Caki2 (cell line): ENCODE measurements at places on chromosomes 3 and 15. TPM values are rescaled to one million over a fixed set of nuclear protein-coding genes. Genes with fewer than 3 reads are reported as not detected.
A peak's percentile ranks its signal among the peaks of the same experiment; 100 is the strongest.

DNA sequence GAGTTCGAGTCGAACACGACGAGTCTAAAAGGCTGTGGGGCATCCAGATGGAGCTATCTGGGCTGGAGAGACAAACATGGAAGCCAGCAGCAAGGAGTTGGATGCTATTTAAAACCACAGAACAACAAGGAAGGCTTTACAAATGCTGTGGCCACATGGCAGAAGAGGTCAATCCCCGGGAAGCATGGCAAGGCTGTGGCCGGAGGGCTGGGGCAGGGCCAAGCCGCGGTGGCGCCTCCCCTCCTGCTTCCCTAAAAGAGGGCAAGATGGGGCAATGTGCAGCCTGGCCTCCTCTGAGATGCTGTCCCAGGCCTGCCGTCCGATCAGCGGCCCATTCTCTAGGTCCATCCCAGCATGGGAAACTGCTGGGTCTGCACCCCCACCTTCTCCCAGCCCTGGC lies 139.1 kb downstream of the SRGAP3 start:
- DNase-seq = no peak

DNA sequence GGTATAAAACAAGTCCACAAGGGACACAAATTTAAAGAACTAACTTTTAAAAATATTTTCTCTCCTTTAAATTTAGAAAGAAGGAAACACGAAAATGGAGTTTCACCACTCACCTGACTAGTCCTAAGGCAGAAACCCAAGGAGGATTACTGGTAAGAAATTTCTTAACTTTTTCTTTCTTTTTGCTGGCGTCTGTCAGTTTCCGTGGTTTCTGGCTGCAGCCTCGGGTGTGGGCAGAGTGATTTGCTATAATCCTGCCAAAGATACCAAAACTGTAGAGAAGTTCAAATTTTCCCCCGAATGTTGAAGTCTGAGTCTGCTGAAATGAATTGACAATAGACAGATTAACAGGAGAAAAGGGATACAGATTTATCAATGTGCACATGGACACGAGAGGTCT lies 843.6 kb upstream of the ALCAM start:
- DNase-seq = no peak

The SLC24A5 gene
- not detected in 2 replicates for total RNA-seq

The VILL gene
- total RNA-seq = 0.84 and 1.2 TPM in 2 replicates

DNA sequence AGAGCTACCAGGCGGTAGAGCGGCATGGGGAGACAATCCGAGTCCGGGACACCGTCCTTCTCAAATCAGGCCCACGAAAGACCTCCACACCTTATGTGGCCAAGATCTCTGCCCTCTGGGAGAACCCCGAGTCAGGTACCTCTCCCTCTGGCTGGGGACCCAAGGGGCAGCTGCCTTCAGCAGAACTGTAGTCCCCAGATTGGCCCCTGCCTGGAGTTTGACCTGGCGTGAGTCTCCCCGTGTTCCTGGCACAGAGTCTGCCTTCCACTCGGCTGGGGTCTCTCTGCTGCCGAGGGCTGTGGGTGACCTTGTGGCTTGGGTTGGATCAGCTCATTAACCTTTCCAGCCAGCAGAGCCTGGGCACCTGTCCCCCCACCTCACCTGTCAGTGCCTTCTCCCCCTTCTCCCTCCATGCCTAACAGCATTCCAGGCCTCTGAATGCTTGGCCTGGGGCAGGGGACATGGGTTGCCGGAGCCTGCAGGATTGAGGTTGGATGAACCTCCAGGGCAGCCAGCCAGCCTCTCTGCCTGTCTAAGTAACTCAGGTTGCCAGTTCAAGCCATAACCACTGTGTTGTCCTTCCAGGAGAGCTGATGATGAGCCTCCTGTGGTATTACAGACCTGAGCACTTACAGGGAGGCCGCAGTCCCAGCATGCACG lies 6.8 kb upstream of the CHST14 start:
- DNase-seq = no peak

GRCh38 chr15:48596415-48596814 lies 49.1 kb downstream of the FBN1 start:
- DNase-seq = no peak

- no peak for DNase-seq
Measured at GRCh38 chr3:47772788-47773187, 8.9 kb downstream of the SMARCC1 start.

The TIPARP gene
- total RNA-seq = 14.3 and 16.5 TPM in 2 replicates

DNA sequence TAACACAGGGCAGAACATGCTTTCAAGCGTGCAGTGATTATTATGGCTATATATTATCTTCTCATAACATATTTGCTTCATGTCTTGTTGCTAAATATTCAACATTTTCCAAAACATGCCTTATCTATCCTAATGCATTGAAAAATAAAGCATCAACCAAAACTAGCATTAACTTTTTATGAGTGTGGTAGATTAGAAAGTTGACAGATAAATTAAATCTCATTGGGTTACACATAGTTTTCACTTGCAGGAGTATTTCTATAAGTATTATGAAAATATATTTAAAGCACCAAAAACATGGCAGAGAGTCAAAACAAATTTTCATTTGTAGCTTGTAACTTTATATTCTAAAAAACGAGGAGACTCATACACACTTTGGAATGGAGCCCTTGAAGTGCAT lies 141.5 kb downstream of the CADM2 start:
- DNase-seq = no peak

- no peak for DNase-seq
Measured at GRCh38 chr15:25088261-25088790, 133.5 kb downstream of the SNRPN start.

GRCh38 chr15:47711655-47712054 lies 5.7 kb upstream of the SEMA6D start:
- no peak for DNase-seq

DNA sequence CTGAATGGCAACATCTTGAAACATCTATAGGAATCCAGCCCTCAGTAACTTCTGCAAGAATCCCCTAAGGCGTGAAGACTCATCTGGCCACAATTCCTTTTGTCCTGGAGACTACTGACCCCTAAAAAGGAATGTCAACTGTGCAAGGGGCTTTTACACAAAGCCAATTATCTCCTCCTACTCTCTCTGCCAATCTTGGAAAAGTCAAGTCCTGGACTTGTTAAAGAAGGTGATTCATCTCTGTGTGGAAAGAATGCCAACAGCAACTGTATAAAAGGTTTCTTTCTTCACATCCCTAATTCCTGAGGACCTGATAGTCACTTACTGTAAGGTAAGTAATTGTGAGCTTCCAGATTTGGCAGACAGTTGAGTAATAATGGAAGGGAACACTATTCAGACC lies 22.3 kb downstream of the THRB start:
- DNase-seq = peak; percentile 68

The CCDC33 gene
- 0.84 and 2.6 TPM in 2 replicates for total RNA-seq

- peak; percentile 30 for DNase-seq
Measured at GRCh38 chr15:34987609-34988026, 469 bp downstream of the ZNF770 start.

The IL17RB gene
- 0.41 and 2.7 TPM in 2 replicates for total RNA-seq

GRCh38 chr15:34810443-34811129 lies 15.2 kb upstream of the ACTC1 start:
- no peak for DNase-seq

- peak; percentile 50 for DNase-seq
Measured at GRCh38 chr15:59247364-59247763, 40.7 kb downstream of the LDHAL6B start.

- no peak for DNase-seq
Measured at GRCh38 chr15:47866446-47866845, 149.1 kb downstream of the SEMA6D start.

DNA sequence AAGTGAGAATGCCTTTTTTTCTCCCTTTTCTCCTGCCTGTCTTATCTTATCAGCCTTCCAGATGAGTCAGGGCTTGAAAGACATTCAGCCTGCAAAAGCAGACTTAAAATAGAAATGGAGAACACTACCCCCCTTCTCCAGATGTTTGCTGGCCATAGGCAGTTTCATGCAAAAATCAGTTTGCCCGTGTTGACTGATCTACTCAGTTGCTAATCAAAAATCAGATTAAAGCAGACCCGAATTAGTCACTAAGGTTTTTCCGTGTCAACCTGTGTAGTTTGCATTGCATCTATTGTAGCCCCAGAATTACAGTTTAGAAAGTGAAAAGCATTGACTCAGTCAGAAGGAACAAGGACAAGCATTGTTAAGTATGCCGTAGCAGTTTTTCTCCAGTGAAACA lies 56.2 kb downstream of the IL5RA start:
- no peak for DNase-seq
